ENCODE measurements at places on chromosomes 6 and 20. TPM values are rescaled to one million over a fixed set of nuclear protein-coding genes. Genes with fewer than 3 reads are reported as not detected.

- H3K27me3 ChIP-seq = no peaks in the 10 kb centered on the region
- H3K4me3 ChIP-seq = no peak overlapping the region
- DNase-seq = no peak
- H3K27ac ChIP-seq = no peak overlapping the region
- no peaks in the 10 kb centered on the region for H3K36me3 ChIP-seq
- no peaks in the 10 kb centered on the region for H3K4me1 ChIP-seq
Observed at GRCh38 chr6:4510317-4510716, 265.9 kb upstream of the CDYL start.

- no peak for DNase-seq
- no peak overlapping the region for H3K27ac ChIP-seq
- H3K4me3 ChIP-seq = no peak overlapping the region
- H3K4me1 ChIP-seq = no peaks in the 10 kb centered on the region
Observed at GRCh38 chr20:36641506-36641843, 4.5 kb downstream of the SLA2 start.

DNA sequence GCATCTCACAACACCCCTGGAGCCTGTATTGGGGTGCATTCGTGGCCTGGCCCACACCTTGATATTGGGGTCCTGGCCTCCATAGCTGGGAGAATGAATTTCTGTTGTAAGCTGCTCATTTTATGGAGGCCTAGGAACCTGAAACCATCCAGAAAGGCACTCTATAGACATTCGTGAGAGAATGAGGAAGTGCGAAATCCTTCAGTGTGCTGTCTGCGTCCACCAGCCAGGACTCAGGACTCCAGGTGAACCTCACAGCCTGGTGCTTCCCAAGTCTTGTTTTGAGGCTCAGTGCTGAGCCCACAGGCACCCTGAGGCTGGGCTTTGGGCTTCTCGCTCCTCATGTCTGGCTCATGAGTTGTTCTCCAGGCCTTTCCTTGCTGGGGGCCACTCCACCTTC is 11.9 kb upstream of the RBBP8NL start:
- no peaks in the 10 kb centered on the region for H3K36me3 ChIP-seq
- no peaks in the 10 kb centered on the region for H3K4me1 ChIP-seq
- H3K27ac ChIP-seq = no peak overlapping the region
- no peak for DNase-seq

GRCh38 chr6:113936093-113936934 is 34.6 kb downstream of the HDAC2 start:
- H3K27ac ChIP-seq = no peak overlapping the region
- DNase-seq = no peak
- no peak overlapping the region for H3K4me3 ChIP-seq
- no peaks in the 10 kb centered on the region for H3K36me3 ChIP-seq
- H3K27me3 ChIP-seq = no peaks in the 10 kb centered on the region

- H3K27me3 ChIP-seq = no peaks in the 10 kb centered on the region
- H3K27ac ChIP-seq = no peak overlapping the region
- no peaks in the 10 kb centered on the region for H3K36me3 ChIP-seq
- no peak overlapping the region for H3K4me3 ChIP-seq
- no peak for DNase-seq
Observed at GRCh38 chr6:118377711-118378414, 170.2 kb upstream of the PLN start.

GRCh38 chr6:113181164-113181563 is 676.0 kb upstream of the MARCKS start:
- H3K4me3 ChIP-seq = no peak overlapping the region
- H3K27me3 ChIP-seq = no peaks in the 10 kb centered on the region
- H3K4me1 ChIP-seq = no peaks in the 10 kb centered on the region
- no peak for DNase-seq
- no peaks in the 10 kb centered on the region for H3K36me3 ChIP-seq

DNA sequence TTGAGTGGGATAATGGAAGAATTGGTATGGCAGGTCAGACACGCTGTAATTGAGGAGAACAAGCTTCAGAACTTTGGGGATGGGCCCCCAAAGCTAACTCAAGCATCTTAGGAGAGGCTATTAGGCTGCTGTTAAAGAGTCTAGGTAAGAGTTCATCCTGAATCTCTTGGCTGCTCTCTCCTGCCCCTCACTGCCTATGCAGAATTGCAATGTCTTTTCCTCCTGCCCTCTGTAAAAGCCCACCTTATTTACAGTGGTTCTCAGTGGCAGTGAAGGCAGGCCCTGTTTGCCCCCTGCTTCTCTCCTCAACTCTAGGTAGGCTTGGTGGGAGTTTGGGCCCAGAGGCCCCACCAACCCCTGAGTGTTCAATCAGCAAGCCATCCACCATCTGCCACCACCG is 55.0 kb downstream of the LYRM2 start:
- DNase-seq = no peak
- H3K4me3 ChIP-seq = no peak overlapping the region
- H3K36me3 ChIP-seq = no peaks in the 10 kb centered on the region
- no peaks in the 10 kb centered on the region for H3K4me1 ChIP-seq
- no peaks in the 10 kb centered on the region for H3K27me3 ChIP-seq

- no peaks in the 10 kb centered on the region for H3K36me3 ChIP-seq
- H3K4me3 ChIP-seq = no peak overlapping the region
- no peak overlapping the region for H3K27ac ChIP-seq
- no peaks in the 10 kb centered on the region for H3K4me1 ChIP-seq
Observed at GRCh38 chr6:70706491-70707123, 38.9 kb downstream of the SMAP1 start.

GRCh38 chr6:14747881-14748520 is 497.9 kb upstream of the JARID2 start:
- no peak overlapping the region for H3K4me3 ChIP-seq
- H3K4me1 ChIP-seq = no peaks in the 10 kb centered on the region
- no peak for DNase-seq
- no peaks in the 10 kb centered on the region for H3K27me3 ChIP-seq
- H3K27ac ChIP-seq = no peak overlapping the region
- no peaks in the 10 kb centered on the region for H3K36me3 ChIP-seq

GRCh38 chr20:60131375-60131774 is 173.2 kb downstream of the CDH26 start:
- no peak overlapping the region for H3K27ac ChIP-seq
- H3K4me1 ChIP-seq = no peaks in the 10 kb centered on the region
- DNase-seq = no peak
- H3K4me3 ChIP-seq = no peak overlapping the region
- H3K36me3 ChIP-seq = no peaks in the 10 kb centered on the region

DNA sequence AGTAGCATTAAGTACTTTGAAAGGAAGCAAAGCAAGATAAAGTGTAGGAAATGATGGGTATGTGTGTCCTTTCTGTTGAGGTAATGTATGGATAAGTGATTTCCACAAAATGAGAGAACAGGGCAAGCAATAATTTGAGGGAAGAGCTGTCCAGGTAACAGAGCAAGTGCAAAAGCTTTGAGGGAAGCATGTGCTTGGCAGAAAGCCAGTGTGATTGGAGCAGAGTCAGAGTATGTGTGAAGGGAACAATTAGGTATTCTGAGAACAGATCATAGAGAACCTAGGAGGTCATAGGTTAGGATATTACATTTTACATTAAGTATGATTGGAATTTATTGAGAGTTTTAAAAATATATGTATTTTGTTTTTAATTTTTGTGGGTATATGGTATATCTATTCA is 30.2 kb upstream of the MAN1A1 start:
- H3K4me1 ChIP-seq = no peaks in the 10 kb centered on the region
- no peak for DNase-seq
- no peak overlapping the region for H3K27ac ChIP-seq
- H3K27me3 ChIP-seq = no peaks in the 10 kb centered on the region
- no peaks in the 10 kb centered on the region for H3K36me3 ChIP-seq
- no peak overlapping the region for H3K4me3 ChIP-seq

DNA sequence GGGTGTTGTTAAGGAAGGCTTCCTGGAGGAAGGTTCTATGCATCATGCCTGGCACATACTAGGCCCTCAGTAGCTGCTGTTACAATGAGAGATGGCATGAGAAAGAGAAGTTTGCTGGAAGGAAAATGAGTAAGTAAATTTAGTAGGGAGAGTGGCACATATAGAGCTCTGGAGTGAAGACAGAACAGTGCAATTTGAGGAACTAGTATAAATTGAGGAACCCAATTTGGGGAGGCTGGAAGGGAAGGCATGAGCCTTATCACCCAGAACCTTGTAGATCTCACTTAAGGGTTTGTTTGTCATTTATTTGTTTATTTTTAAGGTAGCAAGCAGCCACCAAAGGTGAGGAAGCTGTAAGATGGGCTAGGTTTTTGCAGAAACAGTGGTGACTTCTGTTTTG is 87.1 kb upstream of the SCGN start:
- H3K27ac ChIP-seq = no peak overlapping the region
- no peak overlapping the region for H3K4me3 ChIP-seq
- no peaks in the 10 kb centered on the region for H3K27me3 ChIP-seq
- no peaks in the 10 kb centered on the region for H3K4me1 ChIP-seq
- no peaks in the 10 kb centered on the region for H3K36me3 ChIP-seq
- DNase-seq = no peak

The FLRT3 gene
- total RNA-seq = 14.4 TPM

The RSPH9 gene
- total RNA-seq = 2.0 TPM

The C6orf58 gene
- not detected for total RNA-seq

The LIN28B gene
- total RNA-seq = 0.14 TPM

The DNAH8 gene
- 0.03 TPM for total RNA-seq

The WASF1 gene
- 12.4 TPM for total RNA-seq

The BEND6 gene
- total RNA-seq = 3.8 TPM

Measured in uterus (tissue), 4 donors.